ENCODE measurements at places on chromosomes 1 and 21. TPM values are rescaled to one million over a fixed set of nuclear protein-coding genes. Genes with fewer than 3 reads are reported as not detected.

GRCh38 chr1:21322681-21323016 lies 32.4 kb upstream of the ECE1 start:
- H3K4me3 ChIP-seq = no peak overlapping the region
- no peaks in the 10 kb centered on the region for H3K36me3 ChIP-seq
- DNase-seq = no peak
- H3K27me3 ChIP-seq = no peaks in the 10 kb centered on the region
- peaks cover 70% of the 10 kb centered on the region for H3K4me1 ChIP-seq

DNA sequence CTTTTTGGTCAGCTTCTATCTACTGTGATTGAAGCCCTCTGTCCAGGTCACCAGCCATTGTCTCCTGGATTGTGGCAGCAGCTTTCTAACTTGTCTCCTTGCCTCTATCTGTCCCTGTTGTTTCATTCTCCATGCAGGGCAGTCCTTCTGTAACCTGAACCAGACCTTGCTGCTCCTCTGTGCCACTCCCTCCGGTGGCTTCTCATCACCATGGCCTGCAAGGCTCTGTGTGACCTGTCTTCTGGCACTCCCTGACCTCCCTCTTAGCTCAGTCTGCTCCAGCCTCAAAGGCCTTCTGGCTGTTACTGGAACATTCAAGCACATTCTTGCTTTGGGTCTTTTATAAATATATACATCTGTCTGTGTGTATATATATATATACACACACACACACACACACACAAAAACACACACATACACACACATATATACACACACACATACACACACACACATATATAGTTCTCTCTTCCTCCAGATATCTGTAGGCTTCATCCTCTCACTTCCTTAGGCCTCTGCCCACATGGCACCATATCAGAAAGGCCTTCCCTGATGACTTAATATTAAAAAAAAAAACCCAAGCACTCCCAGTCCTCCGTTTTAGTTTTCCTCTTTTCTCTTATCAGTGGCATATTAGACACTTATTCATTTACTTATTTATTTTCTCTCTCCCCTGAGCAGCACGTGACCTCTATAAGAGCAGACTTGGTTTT lies 21.2 kb upstream of the JUN start:
- H3K27ac ChIP-seq = no peak overlapping the region
- H3K27me3 ChIP-seq = no peaks in the 10 kb centered on the region
- no peaks in the 10 kb centered on the region for H3K4me1 ChIP-seq

GRCh38 chr1:70042090-70042731 lies 163.2 kb downstream of the LRRC40 start:
- no peaks in the 10 kb centered on the region for H3K4me1 ChIP-seq
- H3K4me3 ChIP-seq = no peak overlapping the region
- no peak overlapping the region for H3K27ac ChIP-seq
- no peaks in the 10 kb centered on the region for H3K36me3 ChIP-seq
- no peak for DNase-seq
- no peaks in the 10 kb centered on the region for H3K27me3 ChIP-seq

GRCh38 chr1:161691846-161692245 lies 15.2 kb upstream of the FCRLA start:
- no peaks in the 10 kb centered on the region for H3K4me1 ChIP-seq
- H3K27me3 ChIP-seq = no peaks in the 10 kb centered on the region
- no peak for DNase-seq
- no peak overlapping the region for H3K27ac ChIP-seq
- H3K36me3 ChIP-seq = no peaks in the 10 kb centered on the region

- H3K27ac ChIP-seq = no peak overlapping the region
- no peaks in the 10 kb centered on the region for H3K27me3 ChIP-seq
- no peaks in the 10 kb centered on the region for H3K4me1 ChIP-seq
- no peak overlapping the region for H3K4me3 ChIP-seq
- no peaks in the 10 kb centered on the region for H3K36me3 ChIP-seq
Observed at GRCh38 chr1:176540428-176540827, 77.5 kb downstream of the PAPPA2 start.

GRCh38 chr21:15442743-15443469 lies 286.9 kb upstream of the USP25 start:
- no peaks in the 10 kb centered on the region for H3K4me1 ChIP-seq
- no peak overlapping the region for H3K4me3 ChIP-seq
- H3K27me3 ChIP-seq = no peaks in the 10 kb centered on the region
- no peak for DNase-seq
- no peaks in the 10 kb centered on the region for H3K36me3 ChIP-seq

The CFHR3 gene
- not detected for total RNA-seq

The LRRC7 gene
- total RNA-seq = 0.51 TPM

Measured in pancreas (tissue), 10 donors.